ENCODE measurements at places on chromosomes 4 and X.

GRCh38 chrX:16628946-16629595 is 20.9 kb upstream of the S100G start:
- no peak for DNase-seq

- no peak for DNase-seq
Measured at GRCh38 chr4:105840426-105841174, 54.7 kb upstream of the NPNT start.

DNA sequence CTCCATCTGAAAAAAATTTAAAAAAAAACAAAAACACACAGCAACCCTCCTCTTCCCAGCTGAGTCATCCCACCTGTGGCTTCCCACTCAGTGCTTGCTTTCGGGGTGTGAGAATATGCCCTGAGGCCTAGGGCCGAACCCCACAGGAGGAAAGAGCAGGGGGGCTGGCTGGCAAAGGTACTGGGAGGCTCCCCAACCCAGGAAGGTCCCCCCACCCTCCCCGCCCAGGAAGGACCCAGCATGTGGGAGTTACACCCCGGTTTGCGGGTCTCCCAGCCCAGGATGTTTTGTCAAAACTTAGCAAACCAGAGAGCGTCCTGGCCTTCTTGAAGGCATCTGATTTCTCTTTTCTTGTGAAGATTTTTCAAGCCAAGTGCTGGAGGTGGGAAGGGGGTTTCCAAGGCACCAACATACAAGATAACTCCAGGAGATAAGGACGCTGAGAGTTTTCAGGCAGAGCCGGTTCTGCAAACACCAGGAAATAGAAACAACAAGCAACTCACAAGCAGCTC is 25.7 kb upstream of the CSF2RA start:
- DNase-seq: no peak

- no peak for DNase-seq
Measured at GRCh38 chr4:36333303-36333877, 52.0 kb downstream of the DTHD1 start.

DNA sequence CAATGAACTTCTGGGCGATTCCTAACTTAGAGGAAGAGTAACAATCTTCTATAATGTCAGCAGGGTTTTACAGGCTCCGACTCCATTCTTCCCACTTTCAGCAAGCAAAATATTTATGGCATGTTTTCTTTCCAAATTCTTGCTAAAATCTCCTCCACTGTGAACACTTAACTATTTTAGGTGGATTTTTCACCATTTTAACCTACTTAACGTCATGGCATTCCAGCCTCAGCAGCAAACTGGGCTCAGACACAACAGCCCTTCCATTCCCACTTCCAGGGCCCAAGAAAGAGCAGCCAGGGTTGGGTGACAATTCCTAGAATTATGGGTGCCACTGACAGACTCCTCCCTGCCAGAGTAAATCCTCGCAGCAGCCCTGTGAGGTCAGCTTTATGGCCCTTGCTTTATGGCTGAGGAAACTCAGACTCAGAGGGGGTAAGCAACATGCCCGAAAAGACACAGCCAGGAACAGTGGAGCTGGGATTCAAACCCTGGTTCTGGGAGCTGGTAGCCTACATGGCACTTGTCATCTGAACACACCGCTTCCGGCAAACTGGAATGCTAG is 112.8 kb upstream of the MAP3K15 start:
- no peak for DNase-seq

DNA sequence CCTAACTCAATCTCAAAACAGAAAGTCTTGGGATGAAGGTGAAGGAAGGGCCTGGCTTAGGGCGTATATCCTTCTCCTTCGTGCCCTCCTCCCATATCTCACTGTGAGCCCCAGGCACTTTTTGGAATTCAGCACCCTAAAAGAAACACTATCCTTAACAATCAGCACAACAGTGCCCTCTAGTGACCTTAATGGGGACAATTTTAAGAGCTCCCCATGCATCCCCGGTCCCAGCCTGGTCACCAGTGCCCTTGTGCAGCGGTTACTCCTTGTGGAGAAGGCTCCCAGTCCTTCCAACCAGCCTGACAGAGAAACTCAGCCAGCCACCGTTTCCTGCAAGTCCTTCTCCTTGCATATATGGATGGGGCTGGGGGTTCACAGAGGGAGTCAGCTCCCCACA is 4.2 kb downstream of the PAK3 start:
- no peak for DNase-seq

- DNase-seq: no peak
Measured at GRCh38 chr4:128917781-128918180, 108.3 kb downstream of the JADE1 start.

GRCh38 chrX:112056886-112057285 is 25.7 kb downstream of the TRPC5 start:
- no peak for DNase-seq

GRCh38 chrX:48957477-48957826 is at the start of gene OTUD5:
Gene OTUD5 (minus strand): TSS chrX:48957607. CDS start chrX:48957570, 37 bp downstream.
- DNase-seq: no peak

DNA sequence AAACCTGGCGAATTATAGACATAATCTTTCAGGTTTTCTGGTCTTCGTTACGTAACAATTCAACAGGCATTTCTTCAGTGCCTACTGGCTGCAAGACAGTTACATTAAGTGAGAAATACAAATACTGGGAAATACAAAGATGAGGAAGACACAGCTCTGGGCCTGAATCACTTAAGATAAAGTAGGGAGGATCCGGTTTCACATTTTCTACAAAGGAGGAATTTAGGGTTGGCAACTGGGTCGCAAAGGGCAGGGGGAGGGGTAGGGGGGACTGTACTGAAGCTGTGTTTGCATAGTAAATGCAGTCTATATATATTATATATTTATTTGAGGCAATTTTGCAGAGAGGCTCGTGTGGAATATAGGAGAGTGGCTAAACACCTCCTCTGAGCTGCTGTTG is 107.4 kb downstream of the MAML3 start:
- DNase-seq: no peak

DNA sequence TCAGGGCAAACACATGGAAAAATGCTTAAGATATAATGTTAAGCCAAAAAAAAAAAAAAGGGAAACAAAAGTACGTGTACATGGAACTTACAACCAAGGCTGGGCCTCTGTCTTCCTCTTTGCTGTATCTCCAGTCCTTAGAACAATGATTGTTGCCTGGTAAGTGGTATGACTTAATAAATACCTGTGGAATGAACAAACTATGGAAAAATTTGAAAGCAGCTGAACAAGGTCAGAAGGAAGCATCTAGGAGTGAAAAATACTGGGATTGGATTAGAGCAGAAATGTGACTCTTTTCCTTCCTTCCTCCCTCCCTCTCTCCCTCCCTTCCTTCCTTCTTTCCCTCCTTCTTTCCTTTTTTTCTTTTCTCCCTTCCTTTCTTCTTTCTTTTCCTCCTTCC is 54.2 kb upstream of the SMIM10 start:
- no peak for DNase-seq

GRCh38 chrX:9349572-9350494 is 115.0 kb upstream of the TBL1X start:
- no peak for DNase-seq

DNA sequence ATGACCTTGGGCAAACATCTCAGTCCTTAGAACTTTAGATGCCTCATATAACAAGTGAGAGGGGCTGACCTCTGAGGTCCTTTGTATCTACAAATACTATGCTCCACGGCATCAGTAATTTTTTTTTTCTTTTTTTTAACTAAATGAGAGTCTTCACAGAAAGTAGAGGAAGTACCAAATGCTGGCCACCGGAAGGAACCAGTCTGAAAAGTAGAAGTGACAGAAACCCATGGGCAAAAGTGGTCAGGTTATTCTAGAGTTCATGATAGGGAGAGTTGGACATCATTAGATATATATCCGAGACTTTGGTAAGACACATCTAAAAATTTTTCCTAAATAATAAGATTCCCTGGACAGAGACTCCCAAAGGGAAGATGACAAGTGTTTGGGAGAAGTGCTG is 53.7 kb downstream of the COQ2 start:
- no peak for DNase-seq

DNA sequence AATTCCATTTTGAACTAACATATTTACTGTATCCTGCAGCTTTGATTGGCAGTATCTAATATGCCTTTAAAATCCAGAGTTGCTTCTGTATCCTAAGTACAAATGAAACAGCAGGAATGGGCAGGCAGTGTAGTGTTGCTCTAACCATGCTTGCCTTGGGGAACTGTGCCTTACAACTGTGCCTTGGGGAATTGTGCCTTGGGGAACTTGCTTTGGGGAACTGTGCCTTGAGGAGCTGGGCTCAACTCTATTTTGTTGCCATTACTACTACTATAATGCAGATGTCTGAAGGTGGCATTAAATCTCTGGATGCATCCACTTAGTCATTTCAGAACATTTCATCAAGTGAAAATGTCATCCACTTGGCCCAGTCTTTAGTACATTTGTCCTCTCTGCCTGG is 6.9 kb downstream of the CXCL3 start:
- DNase-seq: no peak

DNA sequence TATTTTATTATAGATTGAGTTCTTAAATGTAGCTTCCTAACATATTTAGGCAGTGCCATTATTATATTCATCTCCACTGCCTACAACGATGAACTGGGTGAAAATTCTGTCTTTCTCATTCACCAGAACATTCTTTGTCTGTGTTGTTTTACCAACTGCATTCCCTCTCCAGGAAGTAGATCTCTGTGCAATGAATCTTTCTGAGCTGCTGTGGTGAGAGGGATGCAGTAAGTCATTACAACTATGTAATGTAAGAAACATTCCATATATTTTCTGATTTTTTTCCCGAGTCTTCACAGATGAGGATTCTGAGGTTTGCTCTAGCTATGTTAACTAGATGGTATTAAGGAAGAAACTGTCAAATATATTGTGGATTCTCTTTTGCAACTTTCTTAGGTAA is 811.9 kb upstream of the PCDH7 start:
- no peak for DNase-seq

GRCh38 chrX:13482746-13483541 is 86.5 kb upstream of the EGFL6 start:
- no peak for DNase-seq

DNA sequence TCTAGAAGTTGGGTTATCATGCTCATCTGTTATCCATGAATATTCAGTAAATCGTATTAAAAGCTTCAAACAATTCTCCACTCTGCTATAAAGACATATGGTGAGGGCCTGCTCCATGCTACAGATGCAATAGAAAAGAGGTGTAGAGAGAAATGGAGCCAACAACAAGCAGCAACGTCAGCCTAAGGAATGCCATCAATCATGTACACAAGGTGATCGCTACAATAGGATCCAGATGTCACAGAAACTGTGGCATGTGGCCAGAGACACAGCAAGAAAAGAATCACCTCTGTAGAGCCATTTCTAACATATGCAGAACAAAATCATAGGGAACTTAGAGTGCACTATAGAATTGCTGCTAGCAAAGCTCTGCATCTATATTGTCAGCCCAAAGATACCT is 1188.1 kb downstream of the PCDH7 start:
- DNase-seq: no peak

GRCh38 chrX:19789782-19790181 is 97.6 kb downstream of the SH3KBP1 start:
- DNase-seq: no peak

- DNase-seq: no peak
Measured at GRCh38 chr4:182776376-182777105, 140.6 kb downstream of the DCTD start.

DNA sequence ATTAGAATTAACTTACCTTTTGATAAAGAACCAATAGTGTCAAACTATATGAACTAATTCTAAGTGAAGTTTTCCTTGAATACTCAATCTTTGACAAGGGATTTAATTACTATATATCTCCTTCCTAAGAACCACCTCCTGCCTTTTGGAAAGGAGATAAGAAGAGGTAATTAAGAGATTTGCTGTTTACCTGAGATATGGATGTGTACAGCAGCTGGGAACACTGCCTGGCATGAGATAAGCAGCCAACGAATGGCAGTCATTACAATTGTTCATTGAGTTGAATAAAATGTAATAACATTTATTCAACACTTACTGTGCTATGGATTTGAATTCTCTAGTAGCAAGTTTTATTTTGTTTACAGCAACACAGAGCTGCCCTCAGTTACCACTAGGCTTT is 407.1 kb downstream of the SPOCK3 start:
- no peak for DNase-seq

DNA sequence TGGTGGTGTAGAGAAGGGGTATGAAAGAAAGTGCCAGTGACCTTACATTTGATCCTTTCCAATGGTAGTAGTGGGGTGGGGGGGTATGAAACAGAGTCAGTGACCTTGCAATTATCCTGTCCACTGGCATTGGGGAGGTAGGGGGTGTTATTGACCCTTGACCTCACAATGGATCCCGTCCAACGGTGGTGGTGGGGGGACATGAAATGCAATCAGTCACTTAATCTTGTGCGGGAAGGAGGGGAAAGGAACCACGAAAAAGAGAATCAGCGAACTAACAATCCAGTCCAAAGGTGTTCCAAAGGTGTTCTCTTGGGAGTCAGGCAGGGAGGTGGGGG is 619 bp upstream of the PDK3 start:
- DNase-seq: no peak

DNA sequence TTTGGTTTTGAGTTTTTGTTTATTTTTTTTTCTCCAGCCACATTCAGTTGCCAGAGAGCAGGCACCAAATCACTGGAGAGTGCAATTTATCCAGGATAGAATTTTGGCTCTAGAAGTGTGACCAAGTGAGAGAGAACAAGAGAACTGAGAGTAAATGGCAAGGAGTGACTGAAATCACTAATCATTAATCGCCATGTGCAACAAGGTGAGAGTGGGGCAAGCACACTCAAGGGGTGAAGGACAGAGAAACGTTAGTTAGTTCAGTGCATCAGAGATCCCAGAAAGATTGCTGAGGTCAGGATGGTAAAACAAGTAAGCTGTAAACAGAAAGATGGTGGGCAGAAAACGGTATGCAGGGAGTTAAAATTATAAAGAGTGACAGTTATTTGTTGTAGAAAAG is 17.8 kb upstream of the ASIC5 start:
- DNase-seq: no peak

DNA sequence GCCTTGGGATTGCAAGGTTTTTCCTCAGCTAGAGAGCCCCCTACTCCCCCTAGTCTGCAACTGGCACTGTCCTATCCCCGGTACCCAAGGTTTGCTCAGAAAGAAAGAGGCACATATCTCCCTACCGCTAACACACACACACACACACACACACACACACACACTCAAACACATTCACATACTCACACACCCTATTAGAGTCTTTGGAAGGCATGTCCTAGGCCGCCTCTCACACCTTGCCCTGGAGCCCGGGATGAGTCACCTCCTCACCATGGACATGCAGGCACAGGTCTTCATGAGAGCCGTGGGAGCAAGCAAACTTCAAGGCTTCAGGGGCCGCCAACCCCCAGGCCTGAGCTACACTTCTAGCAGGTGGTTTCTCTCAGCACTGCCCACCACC is 49.2 kb downstream of the PJA1 start:
- no peak for DNase-seq

DNA sequence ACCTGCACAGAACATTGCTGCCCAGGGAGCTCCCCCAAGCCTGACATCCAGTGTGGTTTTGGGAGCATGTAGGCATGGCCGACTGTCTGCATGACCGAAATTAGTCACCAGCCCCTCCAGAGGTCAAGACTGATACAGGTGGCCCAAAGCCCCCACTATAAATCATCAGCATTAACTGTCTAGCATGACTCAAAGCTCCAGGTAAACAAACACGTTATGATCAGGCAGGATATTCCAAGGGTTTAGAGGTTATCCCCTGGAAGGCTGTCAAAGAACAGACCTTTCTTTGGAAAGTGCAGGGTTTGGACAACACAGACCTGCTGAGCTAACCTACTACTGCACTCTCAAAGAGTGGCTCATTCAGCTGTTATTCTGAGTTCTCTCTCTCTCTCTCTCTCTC is 2.1 kb upstream of the FAM9A start:
- DNase-seq: no peak
